Activated CD4-positive, alpha-beta T cell treated with anti-CD3 and anti-CD28 coated beads for 36 hours (primary cell): ENCODE measurements at places on chromosomes 13 and 19.
A peak's percentile ranks its signal among the peaks of the same experiment; 100 is the strongest.

- no peaks in the 10 kb centered on the region for H3K4me1 ChIP-seq
- H3K27me3 ChIP-seq: no peaks in the 10 kb centered on the region
- no peak overlapping the region for H3K4me3 ChIP-seq
- no peak for DNase-seq
- H3K27ac ChIP-seq: no peak overlapping the region
Observed at GRCh38 chr13:57992416-57992815, 360.9 kb downstream of the PCDH17 start.

- DNase-seq: no peak
- H3K4me1 ChIP-seq: no peaks in the 10 kb centered on the region
- H3K27ac ChIP-seq: no peak overlapping the region
- H3K27me3 ChIP-seq: peaks cover 2% of the 10 kb centered on the region
- no peak overlapping the region for H3K4me3 ChIP-seq
Observed at GRCh38 chr13:47454986-47455385, 546.1 kb downstream of the SUCLA2 start.

- no peak overlapping the region for H3K27ac ChIP-seq
- H3K36me3 ChIP-seq: no peaks in the 10 kb centered on the region
- no peak for DNase-seq
- no peak overlapping the region for H3K4me3 ChIP-seq
Observed at GRCh38 chr19:49949742-49950589, 11.0 kb downstream of the SIGLEC11 start.

- H3K27ac ChIP-seq: peak overlapping the region; percentile 84
- no peaks in the 10 kb centered on the region for H3K27me3 ChIP-seq
- H3K4me1 ChIP-seq: peaks cover 38% of the 10 kb centered on the region
Observed at GRCh38 chr19:34254698-34255432, 511 bp downstream of the GARRE1 start.

DNA sequence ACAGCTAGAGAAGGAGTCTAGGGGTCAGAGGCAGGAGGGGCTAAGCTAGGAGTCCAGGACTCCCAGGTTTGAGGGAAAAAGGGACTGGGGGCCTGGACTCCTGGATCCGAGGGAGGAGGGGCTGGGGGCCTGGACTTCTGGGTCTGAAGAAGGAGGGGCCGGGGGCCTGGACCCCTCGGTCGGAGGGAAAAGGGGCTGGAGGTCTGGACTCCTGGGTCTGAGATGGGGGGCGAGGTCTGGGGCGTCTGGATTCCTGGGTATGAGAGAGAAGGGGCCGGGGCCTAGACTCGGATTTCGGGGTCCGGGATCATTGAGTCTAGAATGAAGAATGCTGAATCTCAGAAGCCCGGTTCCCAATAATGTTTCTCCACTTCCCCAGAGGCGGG is 18.5 kb downstream of the BRSK1 start:
- peaks cover 6% of the 10 kb centered on the region for H3K4me1 ChIP-seq
- peak overlapping the region; percentile 90 for H3K27ac ChIP-seq
- no peaks in the 10 kb centered on the region for H3K36me3 ChIP-seq
- no peak for DNase-seq

DNA sequence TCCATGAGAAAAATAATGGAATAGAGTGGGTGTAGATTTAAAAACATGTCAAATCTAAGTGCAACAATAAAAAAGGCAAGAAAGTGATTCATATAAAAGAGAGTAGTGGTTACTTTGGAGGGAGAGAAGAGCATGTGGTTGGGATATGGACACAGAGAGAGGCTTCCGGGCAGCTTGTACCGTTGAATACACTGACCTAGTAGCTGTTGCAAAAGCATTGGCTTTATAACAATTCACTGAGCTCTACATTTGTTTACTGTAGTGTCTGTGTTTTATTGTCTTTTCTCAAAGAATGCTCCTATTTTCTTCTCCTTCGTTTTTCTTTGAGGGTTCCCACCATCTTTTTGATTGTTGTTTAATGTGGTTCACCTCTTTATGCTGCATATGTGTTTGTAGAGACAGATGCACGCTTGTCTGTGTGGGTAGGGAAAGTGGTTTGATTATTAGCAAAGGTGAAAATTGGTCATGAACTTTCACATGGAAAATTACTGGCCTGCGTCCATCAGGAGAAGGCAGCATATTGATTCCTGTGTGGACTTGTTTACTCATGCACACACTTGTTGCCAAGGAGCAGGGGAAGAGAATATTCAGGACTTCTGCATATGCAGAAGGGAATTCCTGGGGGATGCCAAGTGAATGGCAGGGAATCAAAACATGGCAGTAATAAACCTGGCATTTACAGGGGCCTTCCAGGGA is 29.9 kb upstream of the IRS2 start:
- H3K4me1 ChIP-seq: no peaks in the 10 kb centered on the region
- H3K36me3 ChIP-seq: no peaks in the 10 kb centered on the region
- peaks cover 19% of the 10 kb centered on the region for H3K27me3 ChIP-seq
- no peak for DNase-seq

DNA sequence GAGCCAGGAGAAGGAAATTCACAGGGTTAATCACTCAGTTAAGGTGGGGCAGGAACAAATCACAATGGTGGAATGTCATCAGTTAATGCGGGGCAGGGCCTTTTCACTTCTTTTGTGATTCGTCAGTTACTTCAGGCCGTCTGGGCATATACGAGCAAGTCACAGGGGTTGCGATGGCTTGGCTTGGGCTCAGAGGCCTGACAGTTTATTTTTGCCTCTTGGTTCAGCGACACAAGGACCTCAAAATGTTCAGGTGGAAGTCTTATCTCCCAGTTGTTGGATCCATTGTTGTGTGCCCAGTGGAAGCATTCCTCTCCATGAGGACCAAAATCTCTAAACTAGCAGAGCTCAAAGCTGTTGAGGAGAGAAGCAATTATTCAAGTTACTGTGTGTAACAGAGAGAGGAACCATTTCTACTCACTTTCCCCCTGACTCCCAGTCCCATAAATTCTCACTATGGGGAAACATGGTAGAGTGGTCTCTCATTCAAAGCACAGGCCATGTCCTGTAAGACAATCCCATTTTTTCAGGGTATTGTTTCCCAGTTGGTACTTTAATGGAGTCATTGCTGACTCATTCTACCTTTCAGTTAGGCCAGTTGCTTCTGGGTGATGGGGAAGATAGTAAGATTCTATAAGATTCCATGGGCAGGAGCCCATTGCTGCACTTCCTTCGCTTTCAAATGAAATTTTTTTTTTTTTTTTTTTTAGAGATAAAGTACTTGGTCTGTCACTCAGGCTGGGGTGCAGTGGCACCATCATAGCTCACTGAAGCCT is 8.8 kb upstream of the COX7A1 start:
- H3K27me3 ChIP-seq: no peaks in the 10 kb centered on the region
- H3K4me1 ChIP-seq: no peaks in the 10 kb centered on the region
- H3K4me3 ChIP-seq: no peak overlapping the region
- H3K36me3 ChIP-seq: peaks cover 2% of the 10 kb centered on the region
- H3K27ac ChIP-seq: no peak overlapping the region

DNA sequence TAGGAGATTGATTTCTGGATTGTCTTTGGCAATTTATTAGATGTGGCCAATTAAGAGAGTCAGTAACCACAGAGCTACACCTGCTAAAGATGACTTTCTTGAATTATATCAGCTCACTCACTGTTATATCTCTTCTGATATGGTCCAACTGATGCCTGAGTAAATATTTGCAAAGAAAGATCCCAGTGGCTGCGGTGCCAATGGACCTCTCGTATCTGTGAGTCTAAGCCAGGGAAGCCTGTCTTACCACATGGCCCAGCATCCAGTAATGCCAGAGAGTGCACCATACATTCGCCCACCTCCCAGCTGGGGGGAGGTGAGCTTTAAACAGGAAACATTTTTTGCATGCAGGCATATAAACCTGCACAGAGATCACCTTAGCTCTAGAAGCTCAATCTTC is 82.7 kb upstream of the SLC15A1 start:
- no peak for DNase-seq
- no peaks in the 10 kb centered on the region for H3K4me1 ChIP-seq
- H3K27me3 ChIP-seq: no peaks in the 10 kb centered on the region
- H3K36me3 ChIP-seq: peaks cover 24% of the 10 kb centered on the region

DNA sequence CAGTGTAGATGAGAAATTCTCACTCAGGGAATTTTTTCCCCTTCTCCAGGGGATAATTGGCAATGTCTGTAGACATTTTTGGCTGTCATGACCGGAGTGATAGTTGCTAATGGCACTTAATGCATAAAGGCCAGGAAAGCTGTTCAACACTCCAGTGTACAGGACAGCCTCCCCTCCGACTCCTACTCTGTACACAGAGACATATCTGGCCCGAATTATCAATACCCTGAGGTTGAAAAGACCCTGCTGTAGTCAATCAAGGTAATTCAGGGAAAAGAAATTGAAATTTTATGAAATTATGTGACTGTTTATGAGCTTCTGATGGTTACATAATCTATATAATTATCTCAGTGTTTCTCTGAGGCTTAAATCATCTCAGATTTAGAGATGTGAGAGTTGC is 720.7 kb downstream of the OLFM4 start:
- H3K27me3 ChIP-seq: no peaks in the 10 kb centered on the region
- H3K4me3 ChIP-seq: no peak overlapping the region
- no peak overlapping the region for H3K27ac ChIP-seq
- DNase-seq: no peak
